Dermis microvascular lymphatic vessel endothelial cell (primary cell): ENCODE measurements at places on chromosomes 2 and 18. TPM values are rescaled to one million over a fixed set of nuclear protein-coding genes. Genes with fewer than 3 reads are reported as not detected.

- peak; percentile 69 for DNase-seq
These were observed 1.8 kb upstream of the BCL11A start for GRCh38 chr2:60555066-60555782.

- no peak for DNase-seq
These were observed 7.4 kb upstream of the HES6 start for GRCh38 chr2:238247002-238247822.

DNA sequence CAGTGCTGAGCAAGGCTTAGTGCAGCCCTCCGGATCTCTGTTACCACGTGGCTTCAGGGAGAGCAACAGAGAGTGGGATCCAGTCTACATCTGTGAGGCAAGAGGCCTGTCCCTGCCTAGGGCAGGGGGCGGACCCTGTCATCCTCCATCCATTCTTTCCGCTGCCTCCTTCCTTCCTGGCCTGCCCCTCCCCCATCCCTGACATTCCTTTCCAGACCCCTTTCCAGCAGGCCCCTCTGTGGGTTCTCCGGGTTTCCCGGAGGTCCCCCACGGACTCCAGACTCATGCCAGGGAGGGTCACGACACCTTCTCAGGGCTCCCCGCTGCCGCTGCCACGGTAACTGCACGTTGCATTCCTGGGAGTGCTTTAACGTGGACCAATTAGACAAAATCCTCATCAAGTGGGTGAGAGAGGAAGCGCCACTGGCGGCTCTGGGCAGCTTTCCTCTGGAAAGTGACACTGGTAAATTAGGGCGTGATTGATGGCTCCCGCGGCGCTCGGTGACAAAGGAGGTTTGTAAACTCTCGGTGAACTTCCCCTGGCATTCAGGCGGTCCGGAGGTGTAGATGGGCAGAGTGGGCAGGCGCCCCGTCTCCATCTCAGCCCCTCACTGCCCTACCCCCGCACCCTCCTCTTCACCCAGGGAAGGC lies 11.4 kb downstream of the ATOH8 start:
- DNase-seq, result peak; percentile 33

Gene C2orf78
- not detected in 2 replicates for total RNA-seq

- no peak for DNase-seq
These were observed 310.8 kb downstream of the PIEZO2 start for GRCh38 chr18:10838553-10838952.
